ENCODE measurements at places on chromosomes 12 and 14.

DNA sequence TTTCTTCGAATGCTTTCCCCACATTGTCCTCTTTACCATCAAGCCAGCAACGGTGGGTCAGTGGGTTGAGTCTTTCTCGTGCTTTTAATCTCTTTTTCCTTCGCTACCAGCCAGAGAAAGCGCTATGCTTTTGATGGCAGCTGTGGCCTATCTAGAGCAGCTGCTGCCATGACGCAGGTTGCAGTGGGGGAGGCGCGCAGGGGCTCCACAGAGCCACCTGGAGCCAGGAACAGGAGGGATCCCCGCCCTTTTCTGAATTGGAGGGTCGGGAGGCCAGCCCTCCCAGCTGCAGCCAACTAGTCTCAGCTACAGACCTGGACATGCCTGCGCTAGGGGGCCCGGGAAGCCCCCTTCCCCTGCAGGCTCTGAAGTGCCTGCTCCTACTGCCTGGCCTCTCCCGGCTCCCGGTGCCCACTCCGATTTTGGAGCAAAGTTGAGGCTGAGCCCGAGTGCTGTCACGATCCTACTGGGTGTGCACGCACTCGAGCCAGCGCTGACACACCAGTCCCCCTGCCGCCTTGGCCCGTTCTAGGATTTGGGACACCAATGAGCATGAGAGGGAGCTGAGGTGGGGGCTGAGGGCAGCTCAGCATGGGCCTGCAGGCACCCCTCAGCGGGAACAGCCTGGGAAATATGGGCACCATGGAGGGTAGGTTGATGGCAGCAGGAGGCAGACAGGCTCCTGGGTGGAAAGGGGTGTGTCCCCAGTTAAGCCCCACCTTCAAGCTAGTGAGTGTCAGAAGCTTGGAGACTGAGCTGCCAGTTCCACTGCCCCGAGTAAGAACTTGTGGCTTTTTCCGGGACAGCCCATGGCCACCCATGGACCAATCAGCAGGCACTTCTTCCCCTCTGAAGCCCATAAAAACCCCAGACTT is 784.2 kb downstream of the SLC6A15 start:
- no peak for DNase-seq

DNA sequence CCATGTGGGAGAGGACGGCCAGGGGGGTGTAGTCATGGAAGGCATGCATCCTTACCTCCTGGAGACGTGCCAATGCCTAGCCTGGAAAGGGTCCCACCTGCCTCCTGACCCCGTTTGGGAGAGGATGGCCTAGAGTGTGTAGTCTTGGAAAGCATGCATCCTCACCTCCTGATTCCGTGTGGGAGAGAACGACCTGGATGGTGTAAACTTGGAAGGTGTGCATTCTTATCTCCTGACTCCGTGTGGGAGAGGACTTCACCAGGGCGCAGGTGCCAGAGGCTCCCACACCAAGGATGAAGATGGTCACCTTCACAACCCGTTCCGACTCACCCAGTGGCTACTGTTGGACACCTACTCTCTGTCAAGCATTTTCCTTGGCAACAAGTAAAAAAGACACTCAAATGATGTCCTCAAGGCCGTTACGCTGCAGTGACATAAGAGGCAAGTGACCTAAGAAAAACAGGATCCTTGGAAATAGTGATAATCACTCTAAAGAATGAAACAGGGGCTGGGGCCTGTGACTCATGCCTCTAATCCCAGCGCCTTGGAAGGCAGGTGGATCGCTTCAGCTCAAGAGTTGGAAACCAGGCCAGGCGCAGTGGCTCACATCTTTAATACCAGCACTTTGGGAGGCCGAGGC is 37.5 kb upstream of the FZD10 start:
- no peak for DNase-seq

- DNase-seq = no peak
Measured at GRCh38 chr14:105533391-105533790, 7.0 kb downstream of the TMEM121 start.

GRCh38 chr12:129075460-129076208 is 222.4 kb downstream of the GLT1D1 start:
- peak; percentile 92 for DNase-seq

- no peak for DNase-seq
Measured at GRCh38 chr12:75657831-75658230, 146.4 kb upstream of the KRR1 start.

- DNase-seq = no peak
Measured at GRCh38 chr12:122870163-122870842, 25.6 kb downstream of the VPS37B start.

Measured in NCI-H187 (cell line).